CD4-positive, alpha-beta T cell treated with Interleukin-6 at 100 ng/mL for 8 hours (primary cell): ENCODE measurements at places on chromosomes 2 and 18.

DNA sequence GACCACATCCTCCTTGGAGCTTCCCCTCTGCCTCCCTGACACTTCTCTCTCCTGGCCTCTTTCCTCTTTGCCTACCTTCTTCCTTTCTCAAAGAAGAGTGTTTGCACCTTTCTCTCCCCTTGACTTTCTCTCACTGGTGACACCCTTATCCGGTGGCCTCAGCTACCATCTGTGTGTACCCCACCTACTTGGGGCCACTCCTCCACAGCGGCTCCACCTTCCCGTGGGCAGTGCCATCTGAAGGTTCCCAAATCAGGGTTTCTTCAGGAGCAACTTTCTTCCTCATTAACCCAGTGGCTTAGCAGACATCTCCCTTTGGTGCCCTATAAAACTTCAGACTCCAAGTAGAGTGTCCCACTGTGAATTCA is 5.3 kb upstream of the NCL start:
- no peak for DNase-seq

GRCh38 chr2:96201338-96201737 is 7.3 kb downstream of the STARD7 start:
- DNase-seq: no peak

- no peak for DNase-seq
These were observed 390.7 kb upstream of the TMEFF2 start for GRCh38 chr2:192585418-192585817.

DNA sequence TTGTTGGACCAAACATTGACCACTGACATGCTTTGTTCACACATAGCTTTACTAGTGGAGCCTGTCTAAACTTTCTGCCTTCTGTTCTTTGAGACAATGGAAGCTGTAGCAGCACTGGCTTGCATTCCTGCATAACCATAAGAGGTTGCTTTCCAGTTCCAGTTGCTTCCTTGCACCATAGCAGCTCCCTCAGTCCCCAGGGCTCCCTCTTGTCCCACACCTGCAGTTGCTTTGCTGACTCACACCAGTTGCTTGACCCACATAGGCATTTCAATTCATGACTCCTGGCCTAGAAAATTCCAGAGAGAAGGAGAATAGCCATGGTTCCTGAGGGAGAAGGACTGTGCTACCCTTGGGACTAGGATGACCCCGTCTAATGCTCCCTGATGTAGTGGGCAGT is 20.9 kb downstream of the SGPP2 start:
- DNase-seq: no peak

GRCh38 chr18:32138332-32138982 is 46.8 kb downstream of the RNF138 start:
- DNase-seq: no peak

DNA sequence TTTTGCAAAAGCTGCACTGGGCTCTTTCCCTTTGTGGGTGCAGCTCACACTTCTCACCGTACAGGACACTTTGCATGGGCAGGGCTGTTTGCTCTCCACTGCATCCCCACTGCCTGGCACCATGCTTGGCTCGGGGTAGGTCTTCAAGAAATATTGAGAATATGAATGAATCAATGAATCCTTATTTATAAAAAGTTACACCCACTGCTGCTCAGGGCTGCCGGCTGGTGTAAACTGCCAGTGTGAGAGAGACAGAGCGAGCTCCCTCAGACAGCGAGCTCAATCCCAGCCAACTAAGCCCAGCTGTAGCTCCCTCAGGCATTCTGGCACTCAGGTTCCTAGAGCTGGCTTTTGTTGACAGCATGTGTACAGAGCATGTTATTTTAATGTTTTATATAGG is 3.4 kb downstream of the TMEM185B start:
- DNase-seq: no peak

GRCh38 chr2:239399921-239400595 is 762 bp downstream of the HDAC4 start:
- no peak for DNase-seq

DNA sequence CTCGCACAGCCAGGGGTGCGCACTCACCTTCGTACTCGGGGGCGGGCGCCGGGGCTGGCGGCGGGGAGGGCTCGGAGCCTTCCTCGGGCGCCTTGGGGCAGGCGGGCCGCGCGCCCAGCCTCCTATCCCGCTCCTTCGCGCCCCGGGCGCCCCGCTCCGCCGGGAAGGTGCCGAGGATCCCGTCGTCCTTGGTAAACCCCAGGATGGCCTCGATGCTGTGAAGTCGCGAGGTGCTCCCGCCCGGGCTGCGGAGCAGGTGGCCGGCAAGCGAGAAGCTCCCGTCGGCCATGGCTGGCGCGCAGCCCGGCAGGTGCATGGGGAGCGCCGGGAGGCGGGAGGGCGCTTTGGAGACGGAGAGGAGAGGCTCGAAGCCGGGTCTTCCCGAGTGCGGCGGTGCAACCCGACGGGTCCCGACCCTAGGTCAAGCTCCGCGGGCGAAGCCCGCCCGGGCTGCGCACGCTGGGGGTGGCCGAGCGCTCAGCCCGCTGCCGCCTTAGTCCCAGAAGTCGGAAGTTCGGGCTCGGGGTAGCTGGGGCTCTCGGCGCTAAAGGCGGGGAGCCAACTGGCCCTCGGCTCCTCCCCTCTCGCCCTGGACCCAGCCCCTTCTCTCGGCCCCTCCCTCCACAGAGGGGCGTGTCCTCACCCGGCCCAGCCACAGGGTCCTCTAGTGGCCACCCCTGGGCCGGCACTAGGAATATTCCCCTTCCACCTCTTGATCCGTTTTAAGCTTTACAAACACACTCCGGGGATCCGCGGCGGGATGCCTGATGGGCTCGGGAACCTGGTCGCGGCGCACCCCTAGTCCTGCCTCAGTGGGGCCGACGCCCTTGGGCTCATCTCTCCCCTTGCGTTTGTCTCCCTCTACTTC is at the start of gene RAX:
Gene RAX (minus strand): TSS at position 564 of the 868 bp plus-strand sequence. CDS start 248 bp downstream, at position 316.
- DNase-seq: no peak

- no peak for DNase-seq
These were observed 203.5 kb downstream of the LPIN1 start for GRCh38 chr2:11949732-11950523.
